ENCODE measurements at places on chromosomes 13 and 19.

DNA sequence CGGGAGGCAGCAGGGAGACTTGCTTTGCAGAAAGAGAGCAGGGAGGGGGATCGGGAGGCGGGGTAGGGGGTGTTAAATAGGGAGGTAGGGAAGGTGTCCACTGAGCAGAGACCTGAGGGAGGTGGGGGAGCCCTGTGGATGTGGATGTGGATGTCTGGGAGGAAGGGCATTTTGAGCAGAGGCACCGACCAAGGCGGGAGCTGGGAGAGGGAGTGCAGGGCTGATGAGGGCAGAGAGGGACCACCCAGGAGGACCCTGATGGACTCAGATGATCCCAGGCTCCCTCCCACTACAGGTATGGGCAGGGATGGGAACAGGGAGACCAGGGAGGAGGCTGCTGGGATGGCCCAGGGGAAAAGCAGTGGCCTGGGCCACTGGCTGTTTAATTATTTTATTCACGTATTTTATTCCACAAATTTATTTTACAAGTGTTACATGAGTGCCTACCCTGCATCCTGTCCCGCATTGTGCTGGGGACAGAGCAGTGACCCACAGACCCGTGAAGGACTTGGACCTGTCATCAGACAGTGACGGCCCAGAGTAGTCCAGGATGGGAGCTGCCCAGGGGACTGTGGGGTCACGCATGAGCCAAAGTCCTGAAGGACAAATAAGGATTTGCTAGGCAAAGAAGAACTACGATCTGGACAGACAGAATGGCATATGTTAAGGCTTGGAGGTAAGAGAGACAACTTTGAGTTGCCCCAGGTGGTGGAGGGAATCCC is 5.3 kb downstream of the GRAMD1A start:
- DNase-seq, result no peak

GRCh38 chr19:10566658-10567410 is 1.0 kb upstream of the KRI1 start:
- peak; percentile 87 for DNase-seq

- DNase-seq, result no peak
Observed at GRCh38 chr13:71727042-71727441, 140.0 kb downstream of the DACH1 start.

GRCh38 chr13:100493418-100493817 is 95.2 kb downstream of the GGACT start:
- no peak for DNase-seq

DNA sequence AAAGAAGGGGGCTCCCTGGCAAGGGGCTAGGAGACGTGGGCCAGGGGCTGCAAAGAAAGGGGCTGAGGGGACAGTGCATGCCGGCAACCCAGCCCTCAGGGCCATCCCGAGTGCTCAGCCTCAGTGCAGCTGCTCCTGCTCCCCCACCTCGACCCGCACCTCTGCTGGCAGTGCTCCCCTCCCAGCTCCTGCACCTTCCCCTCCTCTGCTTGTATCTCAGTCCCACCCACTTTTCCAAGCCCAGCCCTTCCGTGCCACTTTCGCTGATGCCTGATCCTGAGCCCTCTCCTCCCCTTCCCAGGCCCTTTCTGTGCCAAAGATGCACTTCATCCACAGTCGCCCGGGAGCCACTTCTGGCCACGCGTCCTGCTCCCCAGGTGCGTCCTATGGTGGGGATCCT is 69.9 kb upstream of the KCTD15 start:
- no peak for DNase-seq

- DNase-seq, result peak; percentile 38
Observed at GRCh38 chr13:46389457-46390451, 2.7 kb upstream of the RUBCNL start.

- no peak for DNase-seq
Observed at GRCh38 chr13:76438050-76438449, 448.2 kb downstream of the KCTD12 start.

DNA sequence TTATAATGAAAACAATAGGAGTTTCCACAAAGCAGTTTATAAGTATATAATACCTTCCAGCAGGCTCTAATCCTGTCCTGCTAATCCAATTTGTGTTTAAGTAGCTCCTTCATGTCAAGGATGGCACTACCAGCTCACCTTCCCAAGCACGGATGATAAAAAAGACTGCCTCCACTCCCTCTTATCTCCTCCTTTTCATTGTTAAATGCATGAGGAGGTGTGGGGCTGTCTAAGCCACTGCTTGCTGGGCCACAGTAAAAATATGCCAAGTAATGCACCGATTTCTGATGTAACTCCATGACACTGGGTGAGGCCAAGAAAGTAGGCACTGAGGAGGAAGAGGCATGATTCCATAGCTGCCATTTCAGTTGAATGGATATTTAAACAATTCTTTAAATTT is 193.1 kb downstream of the ZIC5 start:
- DNase-seq, result no peak

DNA sequence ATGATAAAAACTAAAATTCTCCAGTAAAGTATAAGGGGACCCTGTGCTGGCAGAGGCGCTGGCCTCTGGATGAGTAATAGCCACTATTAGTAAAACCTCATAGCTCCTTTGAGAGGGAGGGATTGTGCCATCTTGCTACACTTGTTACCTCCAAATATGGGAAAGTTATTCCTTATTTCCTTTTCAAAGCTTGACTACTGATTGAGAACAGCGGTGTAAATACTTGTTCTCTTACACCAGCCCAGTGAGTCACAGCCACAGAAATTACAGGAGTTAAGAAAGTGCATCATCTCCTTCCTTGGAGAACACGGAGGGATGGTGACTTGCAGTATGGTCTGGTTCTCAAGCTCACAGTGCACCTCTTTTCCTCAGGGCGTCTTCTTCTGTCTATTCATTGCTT is 379.0 kb downstream of the EFNB2 start:
- no peak for DNase-seq

GRCh38 chr19:27894906-27895754 is 1317.8 kb downstream of the UQCRFS1 start:
- DNase-seq, result no peak

DNA sequence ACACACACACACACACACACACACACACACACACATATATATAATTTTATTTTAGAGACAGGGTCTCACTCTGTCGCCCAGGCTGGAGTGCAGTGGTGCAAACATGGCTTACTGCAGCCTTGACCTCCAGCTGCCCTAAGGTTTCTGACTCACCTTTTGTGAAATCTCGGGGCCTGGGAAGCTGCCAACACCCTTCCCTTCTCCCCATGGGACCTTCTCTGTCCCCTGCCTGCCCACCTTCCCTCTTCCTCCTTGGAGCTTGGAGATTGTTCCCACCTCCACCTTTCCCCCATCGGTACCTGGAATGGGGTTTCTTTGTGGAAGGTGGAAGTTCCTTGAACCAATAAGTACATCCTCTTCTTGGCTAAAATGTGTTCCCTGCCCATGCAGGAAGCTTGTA is 6.3 kb downstream of the ARRDC5 start:
- DNase-seq, result no peak

GRCh38 chr19:58054901-58055874 is 3.9 kb upstream of the ZNF135 start:
- no peak for DNase-seq

DNA sequence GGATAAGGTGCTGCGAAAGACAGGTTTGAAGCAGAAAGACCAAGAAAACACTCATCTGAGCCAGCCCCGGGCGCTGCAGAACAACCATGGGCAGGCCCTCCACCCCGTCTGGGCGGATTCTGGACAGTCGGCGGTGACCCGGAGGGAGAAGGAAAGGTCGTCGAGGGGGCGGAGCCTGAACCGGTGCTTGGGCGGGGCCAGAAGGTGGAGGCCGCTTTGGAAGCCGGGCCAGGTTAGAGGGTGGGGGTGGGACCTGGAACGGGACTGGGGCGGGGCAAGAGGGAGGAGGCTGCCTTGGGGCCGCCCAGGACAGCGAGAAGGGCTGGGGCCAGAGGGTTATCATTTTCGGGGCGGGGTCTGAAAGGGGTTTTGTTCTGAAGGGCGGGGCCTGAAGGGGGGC is 5.0 kb upstream of the ZNF765 start:
- DNase-seq, result no peak

DNA sequence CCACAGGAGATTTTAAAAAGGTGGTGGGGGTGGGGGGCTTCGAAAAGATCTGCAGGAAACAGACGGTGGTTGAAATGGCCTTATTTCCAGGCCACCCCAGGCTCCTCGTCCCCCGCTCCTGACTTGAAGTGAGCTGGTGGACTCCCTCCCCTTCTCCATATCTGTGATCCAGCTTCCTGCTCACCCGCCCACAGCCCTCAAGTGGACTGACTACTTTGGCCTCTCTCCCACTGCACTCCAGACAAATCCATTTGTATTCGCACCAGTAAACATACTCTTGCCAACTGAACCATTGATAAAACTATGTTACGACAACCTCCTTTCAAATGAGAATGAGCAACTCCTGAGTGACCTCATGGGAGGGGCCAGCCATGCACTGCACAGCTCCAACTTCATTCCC is 259.5 kb downstream of the COL4A1 start:
- DNase-seq, result no peak

DNA sequence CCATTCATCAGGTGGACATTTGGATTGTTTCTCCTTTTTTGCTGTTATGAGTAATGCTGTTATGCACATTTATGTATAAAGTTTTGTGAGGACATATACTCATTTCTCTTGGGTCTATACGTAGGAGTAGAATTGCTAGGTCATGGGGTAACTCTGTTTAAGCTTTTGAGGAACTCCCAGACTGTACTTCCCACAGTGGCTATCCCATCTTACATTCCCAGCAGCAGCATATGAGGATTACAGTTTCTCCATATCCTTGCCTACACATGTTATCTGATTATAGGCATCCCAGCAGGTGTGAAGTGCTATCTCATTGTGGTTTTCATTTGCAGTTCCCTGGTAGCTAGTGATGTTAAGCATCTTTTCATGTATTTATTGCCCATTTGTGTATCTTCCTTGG is 5.9 kb downstream of the ZSCAN22 start:
- no peak for DNase-seq

- DNase-seq, result peak; percentile 86
Observed at GRCh38 chr19:27793128-27793643, 1419.8 kb downstream of the UQCRFS1 start.

DNA sequence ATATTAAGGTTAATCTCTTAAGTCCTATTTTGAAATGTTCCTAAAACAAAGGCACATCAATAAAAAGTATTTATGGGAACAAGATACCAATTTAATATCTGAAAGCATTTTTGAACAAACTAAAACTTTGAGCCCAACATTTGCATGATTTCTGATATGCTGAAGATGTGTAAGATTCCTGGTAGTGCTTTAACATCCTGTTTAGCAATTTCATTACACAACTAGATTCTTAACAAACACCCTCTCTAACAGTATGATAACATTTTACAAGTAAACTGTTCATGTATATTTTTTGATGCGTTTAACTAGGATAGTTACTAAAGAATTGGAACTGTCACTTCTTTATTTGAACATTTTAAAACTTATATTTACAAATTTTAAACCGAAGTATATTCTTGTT is 63.9 kb downstream of the DACH1 start:
- DNase-seq, result no peak

- peak; percentile 54 for DNase-seq
Observed at GRCh38 chr13:50236898-50237318, 221.7 kb downstream of the KCNRG start.

GRCh38 chr19:10501971-10502523 is 1.1 kb downstream of the KEAP1 start:
- peak; percentile 53 for DNase-seq

DNA sequence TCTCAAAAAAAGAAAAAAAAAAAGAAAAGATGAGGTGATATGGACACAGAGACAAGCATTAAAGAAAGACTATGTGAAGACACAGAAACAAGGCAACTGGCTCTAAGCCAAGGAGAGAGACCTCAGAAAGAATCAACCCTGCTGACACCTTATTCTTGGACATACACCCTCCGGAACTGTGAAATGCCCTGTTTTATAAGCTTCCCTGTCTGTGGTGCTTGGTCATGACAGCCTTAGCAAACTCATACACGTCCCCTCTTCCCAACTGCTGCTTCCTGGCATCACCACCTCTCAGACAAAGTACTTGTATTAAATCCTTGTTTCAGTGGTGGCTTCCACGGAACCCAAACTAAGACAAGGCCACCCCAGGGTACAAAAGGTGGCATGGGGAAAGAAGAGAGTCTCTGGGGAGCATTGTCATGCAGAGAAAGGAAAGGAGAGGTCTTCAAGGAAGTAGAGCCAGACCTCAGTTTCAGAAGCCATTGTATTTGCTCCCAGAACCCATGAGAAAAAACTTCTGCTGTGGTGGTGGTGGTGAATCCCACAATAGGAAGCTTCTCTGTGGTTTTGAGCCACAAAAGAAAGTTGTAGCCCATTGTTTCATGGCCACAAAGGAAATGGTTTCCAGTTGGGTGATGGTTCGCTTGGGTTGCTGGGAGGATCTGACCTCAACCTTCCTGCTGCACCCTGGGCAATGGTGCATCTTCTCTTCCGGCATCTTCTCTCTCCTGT is 16.3 kb upstream of the TSPAN16 start:
- DNase-seq, result peak; percentile 86

GRCh38 chr19:17337675-17338432 is 501 bp downstream of the GTPBP3 start:
- peak; percentile 58 for DNase-seq

DNA sequence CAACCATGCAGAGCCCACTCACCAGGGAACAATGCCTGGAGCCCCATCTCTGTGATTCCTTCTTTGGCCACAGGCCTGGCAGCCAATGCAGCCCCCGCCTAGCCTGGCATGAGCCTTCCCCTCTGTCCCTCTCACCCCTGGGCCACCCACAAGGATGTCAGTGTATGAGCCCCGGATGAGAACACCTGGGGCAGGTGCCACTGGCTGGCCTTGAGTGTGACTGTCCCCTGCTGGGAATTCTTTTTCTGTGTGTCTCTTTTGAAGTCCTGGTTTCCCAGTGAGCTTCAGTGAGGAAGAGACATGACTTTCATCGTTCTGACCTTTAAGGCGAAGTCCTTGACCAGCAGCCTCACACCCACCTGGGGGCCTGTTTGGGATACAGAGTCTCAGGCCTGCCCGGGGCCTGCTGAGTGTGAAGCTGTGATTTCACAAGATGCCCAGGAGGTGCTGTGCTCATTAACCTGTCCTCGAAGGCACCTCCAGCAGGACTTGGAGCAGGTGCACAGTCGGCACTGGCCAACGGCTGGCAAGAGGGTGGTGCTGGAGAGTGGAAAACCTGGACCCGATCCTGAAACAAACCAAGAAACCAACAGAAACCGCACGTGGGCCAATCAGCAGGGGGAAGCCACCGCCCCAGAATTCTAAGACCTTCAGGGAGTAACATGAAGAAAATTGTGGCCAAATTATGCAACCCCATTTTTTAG is 27.4 kb upstream of the SPACA7 start:
- no peak for DNase-seq

- no peak for DNase-seq
Observed at GRCh38 chr13:98173431-98174152, 3.5 kb downstream of the RNF113B start.
